MV-4-11 (cell line): ENCODE measurements at places on chromosomes 3 and 15.

DNA sequence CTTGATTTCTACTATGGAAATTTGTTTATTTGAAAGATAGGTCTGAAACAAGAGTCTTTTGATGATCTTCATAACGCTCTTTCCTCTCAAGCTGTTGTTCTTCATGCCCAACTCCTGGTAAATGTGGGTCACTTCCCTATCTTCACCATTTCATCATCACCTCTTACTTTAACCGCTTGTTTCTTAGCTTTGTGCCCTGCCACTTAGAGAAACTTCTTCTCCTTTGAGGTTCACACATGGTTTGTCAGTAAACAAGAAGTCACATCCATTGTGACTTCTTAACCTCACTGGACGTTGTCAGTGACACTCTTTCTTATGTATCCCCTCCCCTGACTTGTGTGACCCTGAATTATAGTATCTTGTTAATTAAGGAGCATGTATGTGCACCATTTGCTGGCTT is 16.9 kb upstream of the P2RY13 start:
- peak; percentile 95 for DNase-seq

- DNase-seq = peak; percentile 90
Observed at GRCh38 chr15:64284042-64284441, 71.9 kb downstream of the CSNK1G1 start.

GRCh38 chr3:52172262-52172757 is 18.1 kb upstream of the POC1A start:
- no peak for DNase-seq

GRCh38 chr3:123410149-123410515 is 38.8 kb downstream of the ADCY5 start:
- no peak for DNase-seq

GRCh38 chr15:91408476-91409076 is 308.5 kb downstream of the SV2B start:
- peak; percentile 15 for DNase-seq

DNA sequence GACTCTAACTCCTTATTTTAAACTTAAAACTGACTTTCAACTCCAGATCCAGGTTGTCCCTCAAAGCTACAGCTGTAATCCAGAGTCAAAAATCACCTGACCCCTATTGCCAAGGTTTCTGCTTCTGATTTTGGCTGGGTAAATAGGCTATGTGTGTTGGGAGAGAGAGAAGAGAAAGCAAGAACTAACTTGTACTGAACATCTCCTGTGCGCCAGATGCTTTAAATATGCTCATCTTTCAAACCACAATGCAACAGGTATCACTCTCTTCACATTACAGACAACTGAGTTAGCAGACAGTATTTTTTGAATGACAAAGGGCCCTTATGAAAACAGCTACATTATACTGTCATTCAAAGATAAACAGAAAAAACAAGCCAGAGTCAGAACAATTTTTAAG is 7.0 kb downstream of the WWTR1 start:
- no peak for DNase-seq

DNA sequence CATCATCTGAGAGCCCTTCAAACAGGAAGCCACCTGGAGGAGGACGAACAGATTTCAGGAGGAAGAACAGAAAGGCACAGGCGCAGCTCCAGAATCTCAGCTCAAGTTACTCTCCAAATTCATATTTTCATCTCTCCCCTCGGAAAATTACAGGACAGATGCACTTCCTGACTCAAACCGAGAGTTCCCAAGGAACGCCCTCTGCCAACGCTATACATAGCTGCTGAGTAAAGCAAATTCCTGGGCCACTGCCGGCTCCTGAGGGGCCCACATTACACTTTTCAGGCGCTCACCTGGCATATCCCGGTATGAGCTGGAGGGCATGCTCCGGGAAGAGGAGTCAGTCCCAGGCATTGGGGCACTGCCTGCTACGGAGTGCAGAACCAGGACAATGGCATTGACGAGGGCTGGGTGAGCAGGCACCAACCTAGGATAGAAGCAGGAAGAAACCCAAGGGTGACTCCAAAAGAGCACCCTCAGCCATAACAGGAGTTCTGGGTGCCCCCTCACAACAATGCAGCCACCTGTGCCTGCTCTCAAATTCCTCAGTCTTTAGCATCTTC is 11.2 kb downstream of the UBL7 start:
- DNase-seq = no peak

DNA sequence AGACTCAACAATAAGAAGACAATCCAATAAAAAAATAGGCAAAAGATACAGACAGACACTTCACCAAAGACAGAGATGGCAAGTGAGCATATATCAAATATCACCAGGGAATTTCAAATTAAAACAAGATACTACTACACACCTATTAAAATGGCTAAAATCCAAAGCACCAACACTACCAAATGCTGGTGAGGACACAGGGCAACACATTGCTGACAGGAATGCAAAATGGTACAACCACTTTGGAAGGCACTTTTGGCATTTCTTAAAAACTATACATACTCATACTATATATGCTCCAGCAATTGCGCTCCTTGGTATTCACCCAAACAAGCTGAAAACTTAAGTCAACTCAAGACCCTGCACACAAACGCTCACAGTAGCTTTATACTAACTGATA is 12.9 kb downstream of the DLG1 start:
- DNase-seq = no peak

DNA sequence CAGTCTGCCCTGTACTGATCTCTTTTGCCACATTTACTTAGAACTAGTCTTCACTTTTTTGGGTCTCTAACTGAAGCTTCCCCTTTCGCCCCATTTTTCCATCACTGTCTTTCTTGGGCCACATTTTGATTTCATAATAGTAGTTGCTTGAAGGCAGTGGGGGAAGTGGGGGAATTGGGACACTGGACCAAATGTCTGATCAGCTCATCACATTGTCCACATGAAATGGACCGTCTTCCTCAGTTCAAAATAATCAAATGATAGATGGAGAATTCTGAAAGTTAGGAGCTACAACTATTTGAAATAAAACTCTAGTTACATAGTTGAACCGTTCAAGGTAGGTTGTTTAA is 747 bp downstream of the PDCD6IP start:
- DNase-seq = peak; percentile 70

GRCh38 chr3:123997543-123997942 is 5.6 kb upstream of the ROPN1 start:
- no peak for DNase-seq

DNA sequence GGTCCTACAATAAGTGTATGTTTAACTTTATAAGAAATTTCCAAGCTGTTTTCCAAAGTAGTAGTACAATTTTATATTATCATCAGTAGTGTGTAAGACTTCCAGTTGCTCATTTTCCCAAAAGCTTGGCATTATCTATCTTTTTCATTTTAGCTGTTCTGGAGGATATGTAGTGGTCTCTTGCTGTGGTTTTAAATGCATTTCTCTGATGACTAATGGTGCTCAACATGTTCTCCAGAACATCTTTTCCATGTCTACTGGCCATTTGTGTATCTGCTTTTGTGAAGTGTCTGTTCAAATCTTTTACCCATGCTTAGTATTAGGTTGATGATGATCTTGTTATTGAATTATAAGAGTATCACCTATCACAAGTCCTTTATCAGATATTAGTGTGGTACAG is 13.3 kb downstream of the BCL2A1 start:
- peak; percentile 4 for DNase-seq

- peak; percentile 51 for DNase-seq
Observed at GRCh38 chr3:100506355-100506754, 13.9 kb downstream of the TMEM45A start.

DNA sequence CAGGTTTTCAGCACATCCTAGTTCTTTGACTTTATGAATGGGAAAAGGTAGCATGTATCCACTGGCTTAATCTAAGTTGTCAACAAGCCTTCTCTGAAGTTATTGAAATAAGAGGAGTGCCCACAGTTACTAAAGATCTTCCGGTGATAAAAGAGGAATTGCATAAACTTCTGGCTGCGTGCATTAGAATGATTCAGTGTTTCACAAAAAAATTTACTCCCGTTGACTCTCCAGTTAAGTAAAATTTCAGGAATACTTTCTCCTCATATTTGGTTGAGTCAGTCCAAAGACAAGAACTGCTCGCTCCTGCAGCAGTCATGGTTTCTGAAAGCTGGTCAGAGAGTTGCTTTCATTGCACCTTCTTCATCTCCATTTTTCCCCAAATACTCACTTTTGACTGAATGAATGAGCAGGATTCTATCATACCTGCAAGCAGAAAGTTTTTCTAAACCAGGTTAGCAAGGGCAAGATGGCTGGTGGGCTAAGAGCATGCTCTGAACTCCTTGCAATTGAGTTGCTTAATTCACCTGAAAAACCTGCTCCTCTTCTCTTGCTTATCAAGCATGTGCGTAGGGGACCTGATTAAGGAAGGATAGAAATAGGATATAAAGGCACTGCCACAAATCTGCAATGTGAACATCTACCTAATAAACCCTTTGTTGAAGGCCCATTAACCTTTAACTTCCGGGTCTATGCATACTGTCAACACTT is 64.2 kb upstream of the TIMP4 start:
- peak; percentile 13 for DNase-seq

DNA sequence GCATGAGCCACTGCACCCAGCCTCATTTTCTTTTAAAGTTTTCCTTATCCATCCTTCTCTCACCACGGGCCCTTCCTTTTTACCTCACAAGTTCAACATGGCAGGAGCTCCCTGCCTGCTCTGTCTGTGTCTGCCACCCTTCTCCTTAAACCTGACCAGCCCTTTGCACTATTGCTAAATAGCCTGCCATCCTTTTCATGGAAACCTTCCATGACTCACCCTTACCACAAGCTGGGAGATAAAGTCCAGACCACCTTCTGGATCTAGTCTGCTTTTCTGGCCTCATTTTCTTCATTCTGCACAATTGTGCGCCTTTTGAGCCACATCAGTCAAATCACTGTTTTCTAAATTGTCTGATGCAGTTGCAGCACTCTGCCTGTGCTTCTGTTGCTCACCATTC is 8.9 kb downstream of the PARP14 start:
- peak; percentile 34 for DNase-seq

- no peak for DNase-seq
Observed at GRCh38 chr3:185470323-185470722, 28.5 kb downstream of the TMEM41A start.

DNA sequence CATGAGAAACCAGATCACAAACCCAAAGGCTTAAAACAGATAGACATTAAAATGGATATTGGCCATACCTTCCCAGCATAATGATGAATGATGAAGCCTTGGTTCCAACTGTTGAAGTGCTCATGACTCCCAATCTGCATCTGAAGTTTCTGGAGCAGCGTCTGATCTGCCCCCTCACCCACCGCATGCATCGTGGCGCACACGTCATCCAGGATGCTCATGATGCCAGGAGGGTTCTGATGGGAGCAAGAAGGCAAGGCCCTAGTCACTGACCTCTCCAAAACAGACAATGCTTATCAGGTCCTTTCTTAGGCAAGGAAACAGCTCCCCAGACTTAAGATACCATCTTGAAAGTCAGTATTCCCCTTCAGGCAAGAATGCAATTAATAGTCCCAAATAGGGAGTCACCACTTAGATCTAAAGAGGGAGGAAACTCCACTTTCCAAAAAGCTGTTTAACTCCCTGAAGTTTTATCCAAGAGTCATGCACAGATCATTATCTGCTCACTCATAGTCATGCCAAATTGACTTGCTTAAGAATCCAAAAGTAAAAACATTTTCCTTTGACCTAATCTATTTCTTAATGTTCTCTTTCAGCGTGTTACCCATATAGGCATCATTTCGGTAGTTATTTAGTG is 2.1 kb downstream of the LDHAL6B start:
- no peak for DNase-seq

DNA sequence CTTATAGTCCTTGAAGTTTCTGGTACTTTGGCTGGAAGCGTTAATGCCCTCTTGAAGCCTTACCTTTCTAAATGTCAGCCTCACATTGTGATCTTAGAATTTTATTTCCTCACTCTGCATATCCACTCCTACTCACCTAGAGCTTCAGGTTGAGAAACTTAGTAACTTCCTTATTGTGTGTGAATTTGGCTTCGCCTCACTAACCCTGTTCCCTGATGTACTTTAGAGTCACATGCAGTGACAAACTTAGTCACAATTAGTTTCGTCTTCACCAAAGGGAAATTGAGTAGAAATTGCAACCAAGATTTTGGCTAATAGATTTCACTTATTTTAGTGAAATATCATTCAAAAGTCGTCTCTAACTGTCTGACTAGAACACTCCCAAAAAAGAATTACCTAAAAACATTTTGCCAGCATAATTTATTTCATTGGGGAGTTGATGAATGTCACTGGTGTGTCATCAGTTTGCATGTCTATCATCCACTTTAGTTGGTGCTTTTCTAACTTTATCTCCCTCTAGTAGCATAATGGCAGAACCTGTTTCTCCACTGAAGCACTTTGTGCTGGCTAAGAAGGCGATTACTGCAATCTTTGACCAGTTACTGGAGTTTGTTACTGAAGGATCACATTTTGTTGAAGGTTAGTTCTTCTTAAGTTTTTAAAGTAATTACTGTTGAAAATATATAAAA is 960 bp downstream of the MFN1 start:
- DNase-seq = peak; percentile 14

GRCh38 chr3:18888370-18888769 is 259.9 kb upstream of the KCNH8 start:
- DNase-seq = no peak

DNA sequence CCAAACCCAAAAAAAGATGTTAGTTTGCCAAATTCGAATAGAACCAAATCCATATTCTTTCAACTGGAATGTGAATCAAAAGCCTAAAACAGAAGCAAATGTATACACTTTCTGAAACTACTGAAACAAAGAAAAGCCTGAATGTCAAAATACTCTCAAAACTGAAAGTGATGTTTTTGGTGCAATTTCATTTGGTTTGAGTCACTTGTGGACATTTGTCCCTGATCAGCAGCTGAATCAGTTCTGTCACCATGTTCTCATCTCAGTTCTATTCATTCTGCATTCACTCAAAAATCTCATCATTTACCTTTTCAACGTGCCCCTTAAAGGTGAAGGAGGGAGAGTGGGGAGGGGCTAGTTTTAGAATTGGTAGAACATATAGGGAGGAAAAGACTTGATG is 266.8 kb downstream of the ABHD5 start:
- no peak for DNase-seq

DNA sequence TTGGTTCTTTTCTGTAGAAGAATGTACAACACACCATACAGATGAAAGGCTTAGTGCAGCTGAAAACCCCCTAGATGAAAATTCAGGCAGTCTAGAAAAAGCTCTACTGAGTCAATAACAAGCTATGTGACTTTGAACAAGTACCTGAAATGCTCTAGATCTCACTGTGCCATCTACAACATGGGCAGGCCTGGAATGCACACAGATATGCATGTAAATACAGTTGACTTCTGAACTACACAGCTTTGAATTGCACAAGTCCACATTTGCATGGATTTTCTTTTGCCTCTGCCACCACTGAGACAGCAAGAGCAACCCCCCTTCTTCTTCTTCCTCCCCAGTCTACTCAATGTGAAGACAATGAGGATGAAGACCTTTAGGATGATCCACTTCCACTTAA is 98.4 kb downstream of the CNTN3 start:
- no peak for DNase-seq

- DNase-seq = no peak
Observed at GRCh38 chr3:57048728-57049127, 11.7 kb upstream of the SPATA12 start.

- DNase-seq = no peak
Observed at GRCh38 chr3:186997061-186997460, 66.7 kb downstream of the ST6GAL1 start.
